ENCODE measurements at places on chromosomes 6 and 20. TPM values are rescaled to one million over a fixed set of nuclear protein-coding genes. Genes with fewer than 3 reads are reported as not detected.
A peak's percentile ranks its signal among the peaks of the same experiment; 100 is the strongest.

The FAM162B gene
- not detected for total RNA-seq

The PLEKHG1 gene
- total RNA-seq = 3.0 TPM

The MUC22 gene
- not detected for total RNA-seq

The OR2J2 gene
- total RNA-seq = not detected

The FNDC11 gene
- total RNA-seq = not detected

The KPNA5 gene
- total RNA-seq = 7.8 TPM

The PHACTR1 gene
- 0.05 TPM for total RNA-seq

The HLA-DQA2 gene
- not detected for total RNA-seq

The TOX2 gene
- total RNA-seq = 3.6 TPM

DNA sequence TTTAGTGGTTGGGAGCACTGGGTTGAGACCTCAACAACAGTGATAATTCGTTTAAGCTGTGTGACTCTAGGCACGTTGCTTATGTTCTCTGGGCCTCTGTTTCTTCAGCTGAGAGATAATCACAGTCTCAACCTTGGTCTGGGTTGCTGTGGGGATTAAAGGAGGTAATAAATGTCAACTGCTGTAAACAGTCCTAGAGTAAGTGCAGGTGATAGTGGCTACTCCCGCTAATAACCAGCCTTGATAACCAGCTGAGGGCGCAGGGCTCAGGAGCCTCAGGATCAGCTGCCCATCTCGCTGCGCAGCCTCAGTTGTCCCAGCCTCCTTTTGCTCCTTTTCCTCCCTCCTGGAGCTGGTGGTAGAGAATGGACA is 58.0 kb downstream of the JARID2 start:
- DNase-seq = no peak

- no peak for DNase-seq
These were observed 4.1 kb downstream of the TRDN start for GRCh38 chr6:123632641-123633040.

DNA sequence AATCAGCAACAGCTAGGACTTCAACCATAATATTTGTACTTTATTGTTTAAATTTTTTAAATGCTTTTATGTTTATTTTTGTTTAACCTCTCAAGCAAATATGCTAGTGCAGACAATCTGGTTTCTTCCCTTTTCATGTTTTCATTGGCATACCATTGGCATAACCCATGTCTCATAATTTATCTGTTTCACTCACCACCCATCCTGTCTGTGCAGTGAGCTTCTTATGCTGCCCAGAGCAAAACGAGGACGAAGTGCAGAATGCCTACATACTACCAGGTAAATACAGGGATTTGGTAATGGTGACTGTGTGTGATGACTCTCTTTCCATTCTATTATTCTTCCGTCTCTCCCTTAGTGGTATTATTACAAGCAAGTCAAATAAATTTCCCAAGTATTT is 361.4 kb upstream of the KCNQ5 start:
- DNase-seq = no peak

GRCh38 chr6:64411226-64411625 is 775.6 kb downstream of the PHF3 start:
- no peak for DNase-seq

- DNase-seq = peak; percentile 41
These were observed 255.6 kb downstream of the ERMARD start for GRCh38 chr6:170006900-170007467.

DNA sequence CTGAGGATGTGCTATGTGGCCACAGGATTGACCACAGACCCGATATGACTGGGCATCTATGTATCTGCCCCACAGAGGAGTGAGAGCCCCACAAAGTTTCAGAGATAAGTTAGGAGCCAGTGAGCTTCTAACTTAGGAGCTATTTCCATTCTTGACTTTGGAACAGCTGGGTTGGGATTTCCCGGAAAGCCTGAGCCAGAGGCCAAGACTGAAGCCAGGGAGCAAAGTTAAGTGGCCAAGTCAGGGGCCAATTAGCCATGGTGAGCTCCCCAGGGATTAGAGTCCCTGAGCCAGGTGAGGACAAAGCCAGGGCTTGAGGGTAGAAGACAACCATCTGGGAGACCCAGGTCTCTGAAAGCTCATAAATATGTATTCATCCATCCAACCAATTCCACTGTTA is 143.6 kb downstream of the MAFB start:
- no peak for DNase-seq

- no peak for DNase-seq
These were observed 30.0 kb downstream of the DZANK1 start for GRCh38 chr20:18436847-18437246.

GRCh38 chr6:40912158-40912946 is 126.7 kb downstream of the UNC5CL start:
- DNase-seq = peak; percentile 26

DNA sequence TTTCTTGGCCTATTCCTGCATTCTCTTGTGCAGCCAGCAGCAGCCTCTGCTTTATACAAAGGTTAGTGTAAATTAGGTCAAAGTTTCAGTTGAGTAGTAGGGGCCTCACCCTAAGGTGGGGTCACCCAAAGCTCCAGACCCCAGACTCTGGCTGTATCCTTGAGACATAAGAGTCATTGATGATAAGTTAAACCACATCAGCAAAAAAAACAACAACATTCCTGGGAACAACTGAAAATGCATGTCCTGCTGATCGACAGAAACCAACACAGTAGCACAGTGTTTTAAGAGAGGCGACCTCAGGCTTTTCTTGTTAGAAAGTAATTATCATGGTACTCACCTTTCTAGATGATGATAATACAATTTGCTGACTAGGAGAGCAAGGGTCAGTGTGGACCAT is 52.6 kb downstream of the TFAP2A start:
- no peak for DNase-seq

- DNase-seq = no peak
These were observed 673.6 kb downstream of the CD109 start for GRCh38 chr6:74369556-74369993.

GRCh38 chr6:164085091-164086075 is 670.9 kb downstream of the QKI start:
- DNase-seq = no peak

- no peak for DNase-seq
These were observed at the start of gene SALL4 for GRCh38 chr20:51802170-51802751. TSS of gene SALL4 (minus strand) at chr20:51802521. CDS start at chr20:51802408, 113 bp downstream.

DNA sequence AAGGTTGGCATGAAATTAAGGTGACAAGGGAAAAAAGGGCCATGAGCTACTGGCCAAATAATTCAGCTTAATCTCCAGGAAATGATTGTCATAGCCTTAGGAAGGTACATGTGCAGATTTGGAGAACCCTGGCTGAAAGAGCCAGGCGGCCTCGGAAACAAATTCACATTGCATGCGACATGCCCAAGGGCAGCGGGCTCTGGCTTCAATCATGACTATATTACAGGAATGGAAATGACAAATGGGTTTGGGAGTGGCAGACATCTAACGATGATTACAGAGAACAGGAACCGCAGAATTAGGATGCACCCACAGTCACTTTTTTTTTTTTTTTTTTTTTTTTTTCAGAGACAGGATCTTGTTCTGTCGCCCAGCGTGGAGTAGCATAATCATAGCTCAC is 112.4 kb upstream of the SALL4 start:
- no peak for DNase-seq

GRCh38 chr20:20697325-20697845 is 15.1 kb downstream of the RALGAPA2 start:
- no peak for DNase-seq

DNA sequence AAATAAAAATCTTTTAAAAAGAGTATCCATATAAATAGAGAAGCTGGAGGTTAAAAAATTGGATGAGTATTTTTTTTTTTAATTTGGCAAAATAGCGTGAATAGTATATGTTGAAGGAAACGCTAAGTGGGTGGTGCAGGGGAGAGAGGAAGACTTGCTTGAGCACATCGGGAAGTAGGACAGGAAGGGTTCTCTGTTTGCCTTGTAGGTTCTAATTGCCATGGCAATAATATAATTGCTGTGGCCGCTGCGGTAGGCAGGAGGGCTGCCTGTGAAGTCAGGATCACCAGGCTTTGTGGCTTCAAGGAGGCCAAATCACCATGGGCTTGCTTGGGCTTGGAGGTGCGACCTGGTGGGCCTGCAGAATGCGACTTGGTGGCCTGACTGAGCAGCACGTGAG is 35.1 kb downstream of the IGF2R start:
- DNase-seq = no peak

- DNase-seq = no peak
These were observed 3.0 kb downstream of the NR2E1 start for GRCh38 chr6:108168501-108169463.

- no peak for DNase-seq
These were observed 74.7 kb upstream of the TNFAIP3 start for GRCh38 chr6:137792160-137793033.

DNA sequence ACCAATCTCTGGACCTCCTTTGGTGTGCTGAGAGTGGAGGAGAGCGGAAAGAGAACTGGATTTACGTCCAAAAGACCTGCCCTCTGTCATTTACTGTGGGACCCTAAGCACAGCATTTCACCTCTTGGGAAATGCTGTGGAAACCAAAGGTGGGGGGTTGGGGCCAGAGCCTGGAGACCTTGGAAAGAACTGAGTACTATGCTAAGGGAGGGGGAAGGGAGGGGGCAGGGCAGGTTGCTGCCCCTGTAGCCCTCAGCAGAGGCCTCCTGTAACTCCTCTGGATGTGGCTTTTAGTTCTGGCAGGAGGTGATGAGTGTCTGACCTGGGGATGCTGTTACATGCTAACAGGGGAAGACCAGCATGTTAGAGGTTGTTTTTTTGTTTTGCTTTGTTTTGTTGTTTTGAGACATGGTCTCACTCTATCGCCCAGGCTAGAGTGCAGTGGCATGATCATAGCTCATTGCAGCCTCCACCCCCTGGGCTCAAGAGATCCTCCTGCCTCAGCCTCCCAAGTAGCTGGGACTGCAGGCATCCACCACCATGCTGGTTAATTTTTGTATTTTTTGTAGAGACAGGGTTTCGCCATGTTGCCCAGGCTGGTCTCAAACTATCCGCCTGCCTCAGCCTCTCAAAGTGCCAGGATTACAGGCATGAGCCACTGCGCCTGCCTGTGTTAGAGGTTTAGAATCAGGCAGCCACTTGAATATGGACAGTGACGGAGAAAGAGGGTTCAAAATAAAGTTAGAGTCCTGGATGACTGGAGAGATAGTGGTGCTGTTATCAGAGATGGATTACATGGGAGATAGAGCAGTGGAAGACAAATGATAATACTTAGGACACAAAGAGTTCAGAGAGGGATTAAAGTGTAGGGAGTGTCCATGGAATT is 18.4 kb upstream of the PARD6B start:
- no peak for DNase-seq

DNA sequence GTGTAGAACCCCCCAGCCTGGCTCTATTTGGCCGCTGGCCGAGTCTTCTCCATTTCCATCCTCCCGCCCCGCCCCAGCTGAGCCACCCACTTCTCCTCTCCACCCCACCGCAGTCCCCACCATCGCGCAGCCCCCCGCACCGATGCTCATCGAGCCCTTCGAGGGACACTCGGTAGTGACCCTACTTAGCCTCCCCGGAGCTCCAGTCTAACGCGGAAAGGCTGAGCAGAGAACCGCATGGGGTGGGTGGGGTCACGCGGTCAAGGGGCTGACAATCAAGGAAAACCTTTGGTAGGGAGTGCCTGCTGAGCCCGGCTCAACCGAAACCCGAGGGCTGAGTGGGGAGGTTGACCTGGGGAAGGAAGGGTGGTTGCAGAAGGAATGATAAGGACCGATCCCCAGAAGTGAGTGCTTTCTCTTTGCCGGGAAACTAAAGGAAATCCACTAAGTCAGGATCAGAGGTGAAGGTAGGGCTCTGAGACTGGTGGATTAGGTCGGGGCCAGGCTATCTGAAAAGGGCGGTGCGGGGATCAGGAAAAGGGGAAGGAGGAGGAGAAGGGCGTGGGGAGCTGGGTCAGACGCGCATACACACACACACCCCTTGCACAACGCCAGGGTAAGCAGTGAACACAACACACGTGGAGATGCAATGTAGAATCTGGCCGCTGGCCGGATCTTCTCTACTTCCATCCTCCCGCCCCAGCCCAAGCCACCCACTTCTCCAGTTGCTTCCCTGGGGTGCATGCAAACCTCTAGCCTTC is 49.8 kb downstream of the CPXM1 start:
- no peak for DNase-seq

DNA sequence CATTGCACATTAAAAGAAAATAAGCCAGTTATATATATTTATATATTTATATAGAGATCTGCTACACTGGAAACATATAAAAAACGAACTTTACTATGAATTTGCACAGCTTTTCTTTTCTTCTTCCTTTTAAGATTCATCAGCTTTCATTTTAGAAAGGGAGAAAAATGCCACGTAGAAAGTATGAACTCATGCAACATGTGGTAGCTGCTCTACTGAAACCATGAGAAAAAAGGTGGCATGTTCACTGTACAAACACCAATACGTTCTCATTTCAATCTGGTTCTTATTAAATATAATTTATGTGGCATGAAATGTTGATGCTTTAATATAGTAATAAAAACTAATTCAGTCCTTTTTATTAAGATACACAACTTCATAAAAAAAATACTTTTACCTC is 68.8 kb upstream of the THEMIS start:
- no peak for DNase-seq

DNA sequence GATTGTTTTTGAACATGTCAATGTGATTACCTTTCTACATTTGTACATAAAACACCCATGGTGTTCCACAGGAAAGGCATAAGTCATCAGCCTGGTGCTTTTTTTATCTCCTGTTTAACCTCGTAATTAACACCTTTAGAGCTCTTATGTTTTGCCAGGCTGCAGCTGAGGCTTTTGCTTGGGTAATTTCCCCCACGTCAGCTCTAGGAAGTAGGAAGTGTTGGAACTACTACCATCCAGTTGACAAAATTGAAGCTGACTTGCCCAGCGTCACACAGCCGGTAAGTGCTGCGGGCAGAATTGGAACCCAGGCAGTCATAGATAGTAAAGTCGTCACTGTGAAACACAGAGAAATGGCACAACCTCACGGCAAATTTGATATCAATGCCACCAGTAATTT is 86.6 kb upstream of the BMP2 start:
- no peak for DNase-seq

DNA sequence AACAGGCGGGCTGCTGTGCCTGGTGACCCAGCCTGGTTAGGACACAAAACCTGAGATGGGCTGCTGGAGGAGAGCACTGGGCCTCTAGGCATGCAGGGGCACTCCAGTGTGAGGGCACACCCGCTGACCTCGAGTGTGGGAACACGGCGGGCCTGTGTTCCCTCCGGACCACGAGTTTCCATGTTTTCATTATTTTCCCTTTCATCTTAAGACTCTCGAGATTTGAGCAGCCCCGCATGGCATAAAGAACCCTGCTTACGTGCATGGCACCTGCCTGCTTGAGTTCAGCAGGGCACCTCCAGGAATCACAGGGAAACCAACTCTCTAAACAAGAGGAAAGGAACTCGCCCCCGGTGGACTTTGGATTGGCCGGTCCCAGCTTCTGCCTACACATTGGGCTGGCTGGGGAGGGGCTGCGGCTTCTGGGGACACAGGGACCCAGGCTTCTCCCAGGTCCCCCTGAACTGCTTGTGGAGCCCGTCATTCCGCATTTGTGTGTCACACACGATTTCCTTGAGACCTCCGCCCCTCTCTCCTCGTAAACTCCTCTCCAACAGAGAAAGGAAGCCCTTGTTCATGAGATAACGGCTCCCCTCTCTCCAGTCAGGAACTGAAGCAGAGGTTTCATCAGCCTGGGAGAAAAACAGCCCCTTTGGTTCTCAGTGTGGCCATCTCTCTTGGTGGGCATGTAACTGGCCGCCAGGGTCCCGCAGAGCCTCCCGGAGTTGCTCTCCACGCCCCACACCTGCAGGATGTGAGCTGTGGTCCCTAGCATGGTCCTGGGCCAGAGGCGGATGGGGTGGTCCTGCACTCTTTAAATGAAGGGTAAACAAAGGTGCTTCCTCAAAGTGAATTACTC is 181.8 kb downstream of the TTLL2 start:
- no peak for DNase-seq
